Fibroblast of pulmonary artery (primary cell): ENCODE measurements at places on chromosomes 3 and 15.
A peak's percentile ranks its signal among the peaks of the same experiment; 100 is the strongest.

DNA sequence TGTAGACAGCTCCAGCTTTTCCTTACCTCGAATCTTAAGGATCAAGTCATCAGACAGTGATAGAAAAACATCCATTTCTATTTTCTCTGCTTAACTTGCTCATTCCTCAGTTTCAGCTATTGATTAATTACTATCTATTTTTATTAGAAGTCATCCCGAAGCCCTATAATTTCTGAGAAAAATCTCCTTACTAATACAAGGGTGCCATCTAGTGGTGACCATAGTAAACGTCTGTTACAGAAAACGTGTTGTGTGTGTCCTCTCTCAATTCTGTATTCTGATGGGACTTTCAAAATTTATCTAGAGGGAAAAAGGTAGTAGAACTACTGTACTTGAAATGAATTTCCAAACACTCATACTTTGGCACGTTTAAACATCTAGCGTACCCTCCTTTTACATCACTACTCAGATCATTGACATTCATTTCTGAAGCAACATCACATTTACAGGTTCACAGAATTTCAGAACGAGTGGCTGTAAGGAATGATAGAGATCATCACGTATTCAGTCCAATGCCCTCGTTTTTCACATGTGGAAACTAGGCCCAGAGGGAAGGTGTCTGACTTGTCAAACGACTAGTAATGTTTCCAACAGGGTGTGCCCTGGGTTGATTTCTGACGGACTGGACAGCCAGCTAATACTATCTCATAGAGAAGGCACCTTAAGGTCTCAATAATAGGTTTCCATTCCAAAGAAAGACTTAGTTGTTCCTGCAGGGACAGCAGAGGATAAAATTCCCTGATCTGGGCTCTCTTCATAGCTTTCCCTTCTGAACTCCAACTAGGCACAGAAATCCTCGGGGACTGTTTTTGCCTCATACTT lies 25.6 kb downstream of the HACD2 start:
- DNase-seq = peak; percentile 75

- DNase-seq = peak; percentile 43
Measured at GRCh38 chr3:182682263-182683241, 110.8 kb upstream of the ATP11B start.

GRCh38 chr3:134978658-134979057 lies 183.6 kb downstream of the EPHB1 start:
- DNase-seq = no peak

GRCh38 chr3:10470120-10471053 lies 35.0 kb downstream of the ATP2B2 start:
- no peak for DNase-seq

DNA sequence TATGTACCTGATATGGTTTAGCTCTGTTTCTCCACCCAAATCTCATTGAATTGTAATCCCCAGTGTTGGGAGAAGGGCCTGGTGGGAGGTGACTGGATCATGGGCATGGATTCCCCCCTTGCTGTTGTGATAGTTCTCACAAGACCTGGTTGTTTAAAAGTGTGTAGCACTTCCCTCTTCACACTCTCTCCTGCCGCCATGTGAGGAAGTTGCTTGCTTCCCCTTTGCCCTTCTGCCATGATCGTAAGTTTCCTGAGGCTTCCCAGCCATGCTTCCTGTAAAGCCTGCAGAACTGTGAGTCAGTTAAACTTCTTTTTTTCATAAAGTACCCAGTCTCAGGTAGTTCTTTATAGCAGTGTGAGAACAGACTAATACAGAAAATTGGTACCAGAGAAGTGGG lies 93.1 kb downstream of the C3orf70 start:
- DNase-seq = no peak

- peak; percentile 90 for DNase-seq
Measured at GRCh38 chr3:105827959-105828358, 40.9 kb downstream of the CBLB start.
